Stimulated activated CD4-positive, alpha-beta T cell treated with anti-CD3 and anti-CD28 coated beads, Interleukin-12 subunit alpha, Interleukin-12 subunit beta, amount 100 ng/mL, for 4 hours (primary cell): ENCODE measurements at places on chromosomes 6 and 20.

DNA sequence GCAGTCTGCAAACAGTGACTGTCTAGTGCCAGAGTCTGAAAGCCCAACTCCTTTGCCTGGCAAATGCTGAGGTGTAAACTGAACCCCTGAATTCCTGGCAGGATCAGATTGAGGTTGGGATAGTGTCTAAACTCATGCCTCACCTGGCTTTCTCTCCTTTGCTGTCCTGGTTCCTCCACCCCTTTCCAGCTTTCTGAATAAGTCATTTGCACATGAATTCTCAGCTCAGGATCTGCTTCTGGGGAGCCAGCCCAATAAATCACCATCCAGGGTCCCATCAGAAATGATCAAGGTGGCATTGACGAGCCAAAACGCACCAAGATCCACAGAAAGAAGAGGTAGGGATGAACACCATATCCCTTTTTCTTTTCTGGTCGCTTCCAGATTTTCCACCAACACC is 301.6 kb downstream of the LRFN2 start:
- DNase-seq: no peak

DNA sequence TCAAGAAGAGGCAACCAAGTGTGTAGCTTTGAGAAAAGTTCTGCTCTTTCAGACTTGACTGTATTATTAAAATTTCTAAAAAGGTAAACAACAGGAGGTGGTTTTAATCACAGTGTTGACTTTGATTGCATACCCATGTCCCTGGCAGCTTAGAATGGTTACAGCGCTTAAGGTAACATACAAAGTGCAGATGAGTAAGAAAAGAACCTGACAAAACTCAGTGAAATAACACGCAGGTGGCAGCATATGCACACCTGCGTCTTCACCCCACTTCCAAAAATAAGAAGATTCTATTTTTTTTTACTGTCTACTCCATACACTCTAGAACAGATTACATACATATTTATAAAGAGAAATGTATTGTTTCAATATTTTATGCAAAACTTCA is 233.5 kb downstream of the GMPR start:
- no peak for DNase-seq

DNA sequence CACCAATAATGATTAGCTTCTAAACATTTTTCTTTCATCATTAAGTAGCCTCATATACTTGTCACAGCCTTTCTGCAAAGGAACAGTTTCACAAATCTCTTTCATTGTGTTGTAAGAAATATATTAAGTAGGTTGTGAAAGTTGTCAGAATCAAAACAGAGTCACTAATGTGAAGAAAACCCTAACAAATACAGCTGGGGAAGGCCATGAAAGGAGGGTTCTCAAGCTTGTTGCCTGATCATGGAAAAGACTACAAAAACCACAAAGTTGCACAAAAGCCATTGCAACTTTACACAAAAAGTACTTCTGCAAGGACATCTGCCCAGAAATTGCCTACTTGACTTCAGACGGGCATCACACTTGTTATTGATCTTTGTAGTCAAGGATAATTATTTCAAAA is 216.1 kb downstream of the ALDH8A1 start:
- no peak for DNase-seq

- no peak for DNase-seq
Measured at GRCh38 chr20:23971310-23971709, 17.3 kb downstream of the GGTLC1 start.

GRCh38 chr6:3209114-3210023 is 18.1 kb downstream of the TUBB2B start:
- DNase-seq: peak; percentile 53

GRCh38 chr6:85389151-85389797 is 60.6 kb upstream of the NT5E start:
- peak; percentile 2 for DNase-seq

DNA sequence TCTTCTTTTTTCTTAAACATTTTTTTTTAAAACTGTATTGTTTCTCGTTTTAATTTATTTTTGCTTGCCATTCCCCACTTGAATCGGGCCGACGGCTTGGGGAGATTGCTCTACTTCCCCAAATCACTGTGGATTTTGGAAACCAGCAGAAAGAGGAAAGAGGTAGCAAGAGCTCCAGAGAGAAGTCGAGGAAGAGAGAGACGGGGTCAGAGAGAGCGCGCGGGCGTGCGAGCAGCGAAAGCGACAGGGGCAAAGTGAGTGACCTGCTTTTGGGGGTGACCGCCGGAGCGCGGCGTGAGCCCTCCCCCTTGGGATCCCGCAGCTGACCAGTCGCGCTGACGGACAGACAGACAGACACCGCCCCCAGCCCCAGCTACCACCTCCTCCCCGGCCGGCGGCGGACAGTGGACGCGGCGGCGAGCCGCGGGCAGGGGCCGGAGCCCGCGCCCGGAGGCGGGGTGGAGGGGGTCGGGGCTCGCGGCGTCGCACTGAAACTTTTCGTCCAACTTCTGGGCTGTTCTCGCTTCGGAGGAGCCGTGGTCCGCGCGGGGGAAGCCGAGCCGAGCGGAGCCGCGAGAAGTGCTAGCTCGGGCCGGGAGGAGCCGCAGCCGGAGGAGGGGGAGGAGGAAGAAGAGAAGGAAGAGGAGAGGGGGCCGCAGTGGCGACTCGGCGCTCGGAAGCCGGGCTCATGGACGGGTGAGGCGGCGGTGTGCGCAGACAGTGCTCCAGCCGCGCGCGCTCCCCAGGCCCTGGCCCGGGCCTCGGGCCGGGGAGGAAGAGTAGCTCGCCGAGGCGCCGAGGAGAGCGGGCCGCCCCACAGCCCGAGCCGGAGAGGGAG is 580 bp downstream of the VEGFA start:
- DNase-seq: peak; percentile 39

DNA sequence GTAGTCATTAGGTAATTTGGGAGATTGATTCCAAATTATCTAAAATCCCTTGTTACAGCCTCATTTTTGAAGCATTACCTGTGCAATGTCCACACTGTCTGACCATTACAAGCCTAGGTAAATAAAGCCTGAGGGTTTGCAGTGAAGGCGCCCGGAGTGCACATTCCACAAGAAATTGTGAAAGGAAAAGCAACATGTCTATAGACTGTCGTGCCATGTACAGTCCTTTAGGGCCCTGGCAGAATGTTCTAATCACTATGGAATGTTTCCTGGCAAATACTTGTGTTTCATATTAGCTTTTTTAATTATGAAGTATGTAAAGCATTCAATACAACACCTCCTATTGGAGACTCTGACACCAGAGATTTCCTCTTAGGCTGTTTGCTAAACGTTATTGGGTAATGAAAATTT is 28.9 kb downstream of the PREP start:
- no peak for DNase-seq

GRCh38 chr20:10987651-10988383 is 314.0 kb upstream of the JAG1 start:
- no peak for DNase-seq

GRCh38 chr20:51419231-51419630 is 123.3 kb downstream of the NFATC2 start:
- no peak for DNase-seq

- no peak for DNase-seq
Measured at GRCh38 chr6:39197521-39197920, 31.8 kb downstream of the KCNK5 start.

GRCh38 chr6:452301-453067 is 60.9 kb downstream of the IRF4 start:
- no peak for DNase-seq

DNA sequence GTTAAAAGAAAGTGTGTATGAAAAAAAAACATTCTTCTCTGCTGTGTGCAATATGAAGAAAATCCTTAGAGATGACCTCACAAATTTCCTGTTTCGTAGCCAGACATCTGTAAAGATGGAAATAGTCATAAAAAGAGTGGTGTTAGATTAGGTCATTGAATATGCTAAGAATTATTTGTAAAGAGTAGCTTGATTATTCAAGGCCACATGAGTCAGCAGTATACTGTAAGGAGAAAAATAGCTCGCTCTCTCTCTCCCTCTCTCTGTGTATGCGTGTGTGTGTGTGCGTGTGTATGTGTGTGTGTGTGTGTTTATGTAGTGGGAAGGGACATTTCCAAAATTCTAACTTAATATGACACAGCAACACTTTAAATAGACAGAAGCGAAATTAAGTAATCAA is 78.8 kb downstream of the PTCHD4 start:
- DNase-seq: no peak

GRCh38 chr6:111973927-111974639 is 79.8 kb upstream of the CCN6 start:
- no peak for DNase-seq

DNA sequence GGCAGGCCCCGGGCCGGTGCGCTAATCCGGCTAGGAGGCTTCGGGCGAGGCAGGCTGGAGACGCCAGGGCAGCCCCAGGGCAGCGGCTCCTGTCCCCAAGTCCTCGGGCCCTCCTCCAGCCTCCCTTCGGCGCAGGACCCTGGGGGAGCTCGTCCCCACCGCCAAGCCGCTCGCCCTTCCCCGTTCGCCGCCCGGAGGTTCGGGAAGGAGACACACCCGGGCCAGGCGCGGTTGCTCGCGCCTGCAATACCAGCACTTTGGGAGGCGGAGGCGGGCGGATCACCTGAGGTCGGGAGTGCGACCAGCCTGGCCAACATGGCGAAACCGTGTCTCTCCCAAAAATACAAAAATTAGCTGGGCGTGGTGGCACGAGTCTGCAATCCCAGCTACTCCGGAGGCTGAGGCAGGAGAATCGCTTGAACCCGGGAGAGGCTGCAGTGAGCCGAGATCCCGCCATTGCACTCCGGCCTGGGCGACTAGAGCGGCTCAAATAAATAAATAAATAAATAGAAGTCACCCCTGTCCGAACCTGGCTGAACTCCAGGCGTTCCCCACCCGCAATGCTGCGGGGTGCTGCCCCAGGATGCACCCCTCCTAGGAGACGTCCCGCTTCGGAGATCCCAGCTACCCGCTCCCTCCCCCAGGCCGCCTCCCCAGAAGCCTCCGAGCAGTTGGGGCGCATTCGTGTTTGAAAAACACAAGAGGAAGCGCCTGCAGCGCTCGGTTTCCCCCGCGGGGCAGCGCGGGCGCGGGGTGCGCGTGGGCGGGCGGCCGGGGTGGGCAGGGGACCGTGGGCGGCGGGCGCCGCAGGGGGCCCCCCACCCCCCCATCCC is 27.5 kb downstream of the SERPINB9 start:
- DNase-seq: peak; percentile 43

GRCh38 chr6:163354085-163354484 is 60.4 kb upstream of the QKI start:
- no peak for DNase-seq

DNA sequence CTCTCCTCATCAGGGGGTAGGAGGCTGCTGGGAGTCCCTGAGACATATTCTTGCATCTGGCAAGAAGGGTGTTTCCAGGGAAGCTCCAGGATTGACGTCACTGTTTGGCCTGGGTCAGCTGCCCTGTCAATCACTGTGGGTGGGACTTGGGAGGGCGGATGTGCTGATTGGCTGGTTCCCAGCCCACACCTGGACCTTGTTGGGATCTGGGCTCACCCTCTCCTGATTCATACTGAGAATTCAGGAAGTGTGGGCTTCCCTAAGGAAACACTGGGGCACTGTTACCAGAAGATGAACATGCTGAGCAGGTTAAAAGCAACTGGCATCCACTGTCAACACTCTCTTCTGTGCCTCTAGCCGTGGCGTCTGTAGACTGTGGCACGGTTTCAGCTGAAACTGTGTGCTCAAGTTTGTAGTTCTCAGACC is 36.5 kb downstream of the CDH26 start:
- DNase-seq: no peak

DNA sequence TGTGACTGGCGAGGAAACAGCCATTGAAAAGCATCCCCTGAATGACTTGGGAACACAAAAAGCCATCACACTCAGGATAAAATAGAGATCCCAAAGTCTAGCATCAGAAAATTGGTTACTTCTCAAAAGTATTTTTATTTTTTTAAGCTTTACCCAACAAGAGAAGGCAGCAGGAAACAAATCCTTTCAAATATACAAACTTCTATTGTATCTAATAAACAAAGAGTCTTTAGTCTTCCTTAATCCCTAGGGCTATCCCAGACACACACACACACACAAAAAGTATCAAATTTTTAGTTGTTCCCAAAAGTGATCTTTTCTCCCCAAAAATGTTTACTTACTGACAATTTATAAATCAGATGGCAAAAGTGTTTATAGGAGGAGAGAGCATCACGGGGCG is 33.2 kb upstream of the MARCKS start:
- DNase-seq: no peak

- DNase-seq: no peak
Measured at GRCh38 chr6:56579155-56579851, 63.4 kb downstream of the DST start.

DNA sequence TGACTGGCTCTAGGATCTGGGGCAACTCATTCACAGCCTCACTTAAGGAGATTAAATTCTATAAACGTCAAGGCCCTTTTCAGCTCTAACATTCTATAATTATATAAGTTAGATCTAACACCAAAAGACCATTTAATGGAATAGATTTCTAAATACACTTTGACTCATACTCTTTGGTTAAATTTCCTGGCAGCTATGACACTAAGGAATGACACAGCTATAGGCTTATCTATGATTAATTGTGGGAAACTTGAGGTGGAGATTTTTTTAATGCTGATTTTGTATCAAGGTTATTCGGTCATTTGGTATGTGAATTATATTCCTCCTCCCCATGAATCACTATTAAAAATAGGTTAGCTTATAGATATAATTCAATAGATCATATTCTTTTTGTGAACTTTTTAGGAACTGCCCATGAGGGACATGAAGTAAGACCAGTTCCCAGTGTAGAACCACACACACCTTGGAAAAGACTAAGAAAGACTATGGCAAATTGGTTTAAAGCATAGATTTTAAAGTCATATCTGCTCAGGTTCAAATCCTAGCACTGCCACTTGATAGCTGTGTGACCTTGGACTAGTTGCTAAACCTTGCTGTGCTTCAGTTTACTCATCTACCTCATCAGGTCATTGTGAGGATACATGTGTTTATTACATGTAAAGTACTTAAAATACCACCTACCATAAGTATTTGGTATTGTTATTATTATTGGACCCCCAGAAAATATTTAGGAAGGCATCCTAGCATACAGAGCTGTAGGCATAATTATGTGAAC is 116.0 kb downstream of the CRYBG1 start:
- no peak for DNase-seq

GRCh38 chr6:112031960-112032359 is 21.9 kb upstream of the CCN6 start:
- DNase-seq: no peak

- DNase-seq: no peak
Measured at GRCh38 chr6:24960991-24961475, 25.3 kb upstream of the RIPOR2 start.

- DNase-seq: no peak
Measured at GRCh38 chr20:44081888-44082287, 105.1 kb downstream of the JPH2 start.

DNA sequence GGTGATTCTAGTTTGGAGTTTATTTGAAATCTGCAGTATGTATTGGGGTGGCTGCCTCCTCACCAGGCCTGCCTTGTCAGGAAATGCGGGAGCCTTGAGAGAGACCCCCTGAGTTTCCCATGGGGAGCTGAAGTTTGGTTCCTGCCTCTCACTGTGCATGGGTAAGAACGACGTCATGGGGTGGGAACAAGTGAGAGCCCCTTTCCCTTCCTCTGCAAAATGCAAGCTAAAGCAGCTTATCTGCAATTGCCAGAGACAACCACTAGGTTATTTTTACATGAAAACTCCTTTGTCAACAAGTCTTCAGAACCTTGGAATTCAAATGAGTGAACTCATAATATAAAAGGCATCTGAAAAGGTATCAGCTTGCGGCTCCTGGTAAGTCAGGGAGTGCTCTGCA is 58.4 kb downstream of the TMEM170B start:
- DNase-seq: no peak

- no peak for DNase-seq
Measured at GRCh38 chr20:1887321-1887720, 7.9 kb upstream of the SIRPA start.

- DNase-seq: no peak
Measured at GRCh38 chr6:50211582-50211981, 161.9 kb upstream of the DEFB112 start.

- DNase-seq: no peak
Measured at GRCh38 chr6:143037470-143037869, 23.2 kb upstream of the AIG1 start.
